ENCODE measurements at places on chromosomes 4 and X.

- no peak for DNase-seq
Measured at GRCh38 chr4:181958446-181958845, 284.8 kb upstream of the TENM3 start.

DNA sequence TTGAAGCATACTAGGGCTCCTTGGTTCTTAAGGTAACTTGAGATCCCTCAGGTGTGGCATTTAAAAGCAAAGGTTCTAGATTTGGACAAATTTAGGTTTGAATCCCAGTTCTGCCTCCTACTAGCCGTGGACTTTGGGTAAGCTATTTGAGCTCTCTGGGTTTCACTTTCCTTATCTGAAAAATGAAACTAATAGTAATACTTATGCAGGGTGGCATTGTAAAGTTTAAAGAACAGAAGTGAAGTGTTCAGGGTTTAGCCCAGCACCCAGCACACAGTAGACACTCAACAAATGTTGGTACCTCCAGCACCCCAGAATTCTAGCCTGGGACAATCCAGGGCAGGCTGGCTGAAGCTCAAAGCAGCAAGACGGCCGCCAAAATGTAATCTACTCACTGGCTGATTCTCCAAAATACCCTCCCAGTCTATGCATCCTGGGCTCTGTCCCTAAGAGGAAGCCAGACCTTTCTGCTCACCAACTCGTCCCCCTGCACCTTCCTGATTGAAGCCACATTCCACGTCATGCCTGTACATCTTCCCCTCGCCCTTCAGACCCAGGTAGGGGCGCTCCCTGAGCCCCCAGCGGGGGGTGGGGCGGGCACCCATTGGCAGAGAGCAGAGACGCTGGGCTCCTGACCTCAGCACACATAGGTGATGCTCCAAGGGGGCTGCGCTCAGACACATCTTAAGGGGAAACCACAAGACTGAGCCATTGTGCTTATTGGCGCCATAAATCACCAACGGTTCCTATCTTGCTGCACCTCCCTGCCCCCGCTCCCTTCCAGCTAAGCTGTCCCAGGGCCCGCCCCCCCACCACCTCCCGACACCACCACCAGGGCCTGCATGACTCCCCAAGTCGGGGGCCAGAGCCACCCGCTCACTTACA, 160.6 kb downstream of the BCOR start:
- DNase-seq = no peak

- no peak for DNase-seq
Measured at GRCh38 chr4:151908734-151909497, 148.1 kb upstream of the GATB start.

DNA sequence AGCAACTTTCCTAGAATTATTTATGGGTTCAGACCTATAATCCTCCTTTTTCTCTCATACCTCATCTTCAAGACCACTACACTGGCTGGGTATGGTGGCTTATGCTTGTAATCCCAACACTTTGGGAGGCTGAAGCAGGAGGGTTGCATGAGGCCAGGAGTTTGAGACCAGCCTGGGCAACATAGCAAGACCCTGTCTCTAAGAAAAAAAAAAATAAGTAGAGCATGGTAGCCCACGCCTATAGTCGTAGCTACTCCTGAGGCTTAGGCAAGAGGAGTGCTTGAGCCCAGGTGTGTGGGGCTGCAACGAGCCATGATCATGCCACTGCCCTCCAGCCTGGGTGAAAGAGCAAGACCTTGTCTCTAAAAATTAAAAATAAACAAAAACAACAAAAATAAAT, 832.4 kb downstream of the PCDH18 start:
- no peak for DNase-seq

DNA sequence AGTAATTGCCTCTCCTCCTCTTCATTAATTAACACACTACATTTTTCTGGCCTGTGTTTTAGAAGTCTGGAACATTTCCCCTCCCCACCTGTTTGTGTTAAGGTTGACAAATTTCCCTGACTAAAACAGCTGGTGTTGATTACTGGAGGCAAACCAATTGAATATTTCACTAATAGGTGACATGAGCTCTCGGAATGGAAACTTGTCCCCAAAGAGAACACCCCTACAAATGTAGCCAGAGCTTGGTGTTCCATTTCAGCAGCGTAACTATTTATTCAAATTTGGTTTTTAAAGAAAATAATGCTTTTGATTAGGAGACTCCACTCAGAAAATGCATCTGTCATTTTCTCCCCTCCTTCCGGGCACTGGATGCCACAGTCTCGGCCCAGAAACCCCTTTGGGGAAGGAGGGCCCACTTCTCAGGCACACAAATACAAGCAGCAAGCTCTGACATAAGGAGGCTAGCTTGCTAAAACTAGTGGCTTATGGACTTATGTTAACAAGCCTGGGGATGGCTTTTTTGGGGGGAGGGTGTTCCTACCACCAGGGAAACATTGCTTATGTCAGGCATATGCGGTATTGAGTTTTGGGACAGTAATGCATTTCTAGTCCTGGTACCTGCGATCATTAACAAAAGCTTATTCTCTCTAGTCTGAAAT, 2.2 kb downstream of the RNF150 start:
- DNase-seq = no peak

DNA sequence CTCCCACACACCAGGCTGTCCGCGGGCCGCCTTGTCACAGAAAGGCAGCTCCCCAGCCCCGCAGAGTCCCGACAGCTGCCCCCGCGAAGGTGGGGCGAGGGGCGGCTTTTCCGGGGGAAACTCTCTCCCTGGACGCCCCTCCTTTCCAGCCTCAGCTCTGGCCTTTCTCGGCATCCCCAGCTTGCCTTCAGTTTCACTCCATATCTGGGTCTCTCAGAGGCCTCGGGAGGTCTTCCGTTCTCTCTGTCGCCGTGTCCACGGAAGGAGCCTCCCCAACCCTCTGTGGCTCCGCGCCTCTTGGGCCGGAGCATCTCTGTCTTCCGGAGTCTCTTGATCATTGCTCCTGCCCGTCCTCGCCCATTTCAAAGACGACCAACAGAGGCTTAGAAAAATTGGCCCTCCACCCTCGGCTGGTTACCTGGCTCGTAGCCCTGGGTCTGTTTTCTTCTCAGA, 6.1 kb upstream of the MSX1 start:
- no peak for DNase-seq

DNA sequence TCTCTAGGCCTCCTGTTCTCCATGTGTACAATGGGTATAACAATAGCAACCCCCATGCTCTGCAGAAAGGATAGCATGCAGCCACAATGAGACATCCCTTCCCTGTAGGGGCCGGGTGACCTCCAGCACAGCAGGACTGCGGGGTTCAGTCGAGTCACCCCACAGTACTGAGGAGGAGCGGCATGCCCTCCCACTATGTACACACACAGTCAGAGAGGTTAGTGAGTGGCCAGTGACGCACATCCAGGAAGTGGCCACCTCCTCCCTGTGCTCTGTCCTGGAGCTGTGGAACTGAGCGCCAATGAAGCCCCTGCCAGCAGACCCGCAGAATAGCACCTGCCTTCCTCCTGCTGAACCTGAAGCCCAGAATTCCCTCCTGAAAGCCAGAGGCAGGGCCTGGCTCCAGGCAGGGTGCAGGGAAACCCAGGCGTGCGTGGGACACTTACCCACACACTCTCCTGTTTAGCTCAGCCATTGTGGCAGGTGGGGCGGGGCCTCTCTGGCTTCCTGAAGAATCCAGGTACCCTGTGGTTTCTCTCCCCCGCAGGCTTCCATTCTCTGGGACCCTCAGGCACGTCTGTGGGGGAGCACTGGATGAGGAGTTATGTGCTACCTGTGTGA, 50.0 kb downstream of the WFS1 start:
- no peak for DNase-seq

DNA sequence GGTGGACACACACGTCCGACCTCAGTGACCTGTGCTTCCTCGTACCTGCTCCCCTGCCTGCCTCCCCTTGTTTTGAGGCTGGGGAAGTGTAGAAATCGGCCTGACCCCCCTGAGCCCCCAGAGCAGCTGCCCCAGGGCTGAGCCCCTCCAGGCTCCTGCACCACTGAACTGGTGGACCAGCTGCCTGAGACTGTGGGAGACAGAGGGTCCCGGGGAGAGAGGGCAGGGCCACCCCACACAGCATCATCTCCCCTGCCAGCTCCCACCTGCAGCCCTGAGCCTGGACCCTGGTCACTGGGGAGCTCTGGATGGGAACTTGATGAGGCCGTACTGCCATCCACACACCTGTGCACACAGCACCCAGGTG, 15.0 kb upstream of the NAT8L start:
- no peak for DNase-seq

- no peak for DNase-seq
Measured at GRCh38 chr4:132506568-132506967, 642.5 kb upstream of the PCDH10 start.

All from right renal pelvis (tissue), 4 donors.